ENCODE measurements at places on chromosomes 12 and 14.

DNA sequence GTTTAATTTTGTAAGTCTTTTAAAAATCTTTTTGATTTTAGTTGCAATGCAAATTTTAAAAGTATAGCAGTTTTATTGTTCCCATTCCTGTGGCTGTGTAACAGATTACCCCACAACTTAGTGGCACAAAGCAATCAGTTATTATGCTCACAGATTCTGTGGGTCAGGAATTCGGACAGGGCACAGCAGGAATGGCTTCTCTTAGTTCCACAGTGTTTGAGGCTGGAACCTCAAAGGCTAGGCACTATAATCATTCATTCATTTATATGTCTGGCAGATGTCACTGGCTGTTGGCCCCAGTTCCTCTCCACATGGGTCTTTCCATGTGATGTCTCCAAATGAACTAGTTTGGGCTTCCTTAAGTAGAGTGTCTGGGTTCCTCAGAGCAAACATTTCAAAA, 193.3 kb downstream of the RAD51B start:
- no peak for DNase-seq

- DNase-seq, result peak; percentile 87
These were observed 172.2 kb downstream of the SNAPC1 start for GRCh38 chr14:61934385-61934784.

DNA sequence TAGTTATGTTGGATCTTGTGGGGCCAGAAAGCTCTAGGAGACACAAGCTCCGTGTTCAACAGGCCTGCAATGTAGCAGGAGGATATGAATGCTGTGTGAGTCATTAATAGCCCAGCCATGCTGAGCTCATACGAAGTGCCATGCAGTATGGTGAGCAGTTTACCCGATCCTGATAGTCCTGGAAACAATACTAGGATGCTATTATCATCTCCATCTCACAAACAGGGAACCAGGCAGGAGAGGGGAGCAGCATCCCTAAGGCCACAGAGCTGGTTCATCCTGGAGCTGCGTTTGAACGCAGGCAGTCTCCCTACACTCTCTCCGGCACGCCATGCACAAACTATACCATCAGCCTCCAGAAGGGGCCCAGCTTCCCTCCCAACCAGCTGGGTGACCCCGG, 20.5 kb downstream of the TTC7B start:
- DNase-seq, result peak; percentile 24

DNA sequence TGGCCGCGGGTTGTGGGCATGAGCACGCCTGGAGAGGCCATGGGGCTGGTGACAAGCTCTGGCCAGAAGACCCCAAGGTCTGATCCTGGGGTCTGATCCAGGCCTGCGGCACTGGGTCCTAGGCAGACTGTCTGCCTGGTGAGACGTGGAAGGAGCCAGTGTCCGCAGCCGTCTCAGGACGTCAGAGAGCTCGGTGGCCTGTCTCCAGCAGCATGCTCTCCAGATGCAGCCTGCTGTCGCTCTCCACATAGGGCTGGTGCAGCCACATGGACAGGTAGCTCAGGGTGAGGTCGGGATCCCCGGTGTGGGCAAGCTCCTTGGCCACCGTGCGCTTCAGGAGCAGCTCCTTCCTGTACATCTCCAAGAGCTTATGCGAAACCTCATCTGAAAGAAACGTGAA, 14.3 kb downstream of the CINP start:
- DNase-seq, result no peak

DNA sequence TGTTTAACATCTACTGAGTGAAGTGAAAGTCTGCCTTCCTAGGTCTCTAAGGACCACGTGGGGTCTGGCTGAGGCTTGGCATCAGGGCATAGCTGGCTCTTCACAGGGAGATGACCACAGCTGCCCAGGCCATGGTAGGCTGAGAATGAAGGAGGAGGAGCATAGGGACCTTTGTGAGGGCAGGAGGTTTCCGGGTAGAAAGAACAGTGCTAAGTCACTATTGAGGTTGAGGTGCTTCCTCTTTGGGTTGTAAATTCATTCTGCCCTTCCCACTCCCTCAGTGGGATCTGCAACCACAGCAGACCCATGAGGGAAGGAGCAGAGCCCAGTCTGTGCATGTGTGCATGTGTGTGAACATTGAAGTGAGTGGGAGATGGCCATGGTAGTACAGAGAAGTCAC, 909.6 kb downstream of the VRK1 start:
- DNase-seq, result no peak

DNA sequence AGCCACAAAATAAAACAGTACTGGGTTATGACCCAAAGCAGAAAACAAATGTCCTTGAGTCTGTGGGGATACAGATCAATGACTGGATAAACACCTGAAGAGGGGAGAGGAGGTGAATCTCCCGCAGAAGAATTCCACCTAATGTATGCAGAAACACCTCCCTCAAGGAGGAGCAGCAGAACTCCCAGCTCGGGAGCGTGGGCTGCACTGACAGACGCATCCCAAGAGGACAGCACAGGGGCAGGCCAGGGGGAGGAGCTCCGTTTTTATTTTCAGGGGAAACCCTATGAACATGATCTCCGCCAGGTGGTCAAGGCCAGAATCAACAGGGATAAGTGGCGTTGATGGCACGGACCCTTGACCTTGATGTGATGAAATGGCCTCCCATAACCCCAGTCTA, 41.8 kb upstream of the PPP2R5C start:
- no peak for DNase-seq

GRCh38 chr12:5548152-5548943, 116.4 kb downstream of the NTF3 start:
- no peak for DNase-seq

GRCh38 chr12:108570743-108571608, 8.6 kb downstream of the ISCU start:
- DNase-seq, result no peak

- peak; percentile 91 for DNase-seq
These were observed 58.3 kb upstream of the RFLNA start for GRCh38 chr12:124236625-124237031.

DNA sequence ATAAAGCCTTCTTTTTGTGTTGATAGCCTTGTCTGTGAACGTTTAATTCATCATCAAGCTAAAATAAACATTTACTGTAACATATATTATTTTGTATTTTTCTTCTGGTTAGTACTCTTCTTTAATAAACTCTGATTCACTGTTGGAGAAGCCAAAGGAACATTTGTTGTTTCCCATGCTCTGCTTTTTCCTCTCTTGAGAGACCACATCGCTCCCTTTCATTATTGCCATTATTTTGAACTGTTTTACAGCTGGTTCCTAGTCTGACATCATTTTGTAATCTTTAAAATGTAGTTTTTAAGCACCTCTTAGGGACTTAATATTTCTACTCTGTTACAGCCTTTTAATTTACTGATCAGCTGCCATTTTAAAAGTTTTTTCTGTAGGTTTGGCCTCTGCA, 301.8 kb downstream of the NPAS3 start:
- no peak for DNase-seq

DNA sequence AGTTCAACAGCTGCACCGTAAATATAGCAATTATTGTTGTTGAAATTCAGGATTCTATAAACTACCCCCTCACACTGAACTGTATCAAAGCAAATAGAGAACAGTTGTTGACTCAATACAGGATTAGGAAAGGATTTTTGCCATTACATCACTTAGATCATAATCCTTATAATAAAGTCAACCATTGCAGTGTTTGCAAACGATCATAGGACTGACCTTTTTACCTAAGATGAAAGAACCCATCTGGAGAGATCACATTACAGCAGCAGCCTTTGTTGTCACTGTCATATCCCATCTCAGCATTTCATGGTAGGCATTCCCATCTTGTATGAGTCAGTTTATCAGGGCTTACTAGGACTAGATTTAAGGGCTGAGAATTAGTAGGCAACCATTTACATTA, 96.1 kb downstream of the IPO8 start:
- no peak for DNase-seq

DNA sequence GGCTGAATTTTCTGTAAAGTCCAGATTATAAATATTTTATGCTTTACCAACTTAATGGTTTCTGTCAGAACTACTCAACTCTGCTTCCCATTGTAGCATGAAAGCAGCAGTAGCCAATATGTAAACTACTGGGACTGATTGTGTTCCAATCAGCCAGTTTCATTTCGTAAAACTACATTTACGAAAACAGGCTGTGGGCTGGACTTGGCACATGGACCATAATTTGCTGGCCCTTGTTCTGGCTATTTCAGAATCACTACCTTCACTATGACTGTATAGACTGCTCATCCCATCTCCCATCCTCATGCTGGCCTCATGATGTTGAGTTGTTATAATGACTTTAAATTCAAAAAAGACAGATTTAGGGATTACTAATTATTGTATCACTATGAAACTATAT, 38.7 kb downstream of the FAR2 start:
- no peak for DNase-seq

DNA sequence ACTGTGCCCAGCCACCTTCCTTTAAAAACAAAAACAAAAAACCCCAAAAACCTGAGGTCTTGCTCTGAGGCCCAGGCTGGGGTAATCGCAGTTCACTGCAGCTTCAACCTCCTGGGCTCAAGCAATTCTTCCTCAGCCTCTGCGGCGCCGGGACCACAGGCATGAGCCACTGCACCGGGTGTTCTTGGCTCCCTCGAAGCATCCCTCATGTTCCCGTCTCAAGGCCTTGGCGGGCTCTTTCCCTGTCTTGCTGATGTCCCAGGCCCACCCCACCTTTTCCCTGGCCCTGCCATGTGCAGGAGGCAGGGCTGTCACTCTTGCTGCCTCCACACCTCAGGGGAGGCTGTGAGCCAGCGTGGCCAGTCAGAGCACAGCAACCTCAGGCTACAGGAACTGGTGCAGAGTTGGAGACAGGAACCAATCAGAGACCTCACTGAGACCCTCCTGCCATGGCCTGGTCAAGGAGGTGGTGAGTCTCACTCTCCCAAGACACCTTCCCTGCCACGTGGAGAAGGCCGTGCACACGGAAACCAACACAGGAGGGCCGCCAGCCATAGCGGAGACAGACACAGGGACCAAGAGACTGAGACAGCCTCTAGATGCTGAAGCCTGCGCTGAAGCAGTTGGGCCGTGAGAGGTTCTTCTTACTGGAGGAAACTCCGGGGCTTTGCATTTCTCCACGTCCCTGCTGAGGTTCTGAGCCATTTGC, 6.0 kb upstream of the AMN start:
- no peak for DNase-seq

DNA sequence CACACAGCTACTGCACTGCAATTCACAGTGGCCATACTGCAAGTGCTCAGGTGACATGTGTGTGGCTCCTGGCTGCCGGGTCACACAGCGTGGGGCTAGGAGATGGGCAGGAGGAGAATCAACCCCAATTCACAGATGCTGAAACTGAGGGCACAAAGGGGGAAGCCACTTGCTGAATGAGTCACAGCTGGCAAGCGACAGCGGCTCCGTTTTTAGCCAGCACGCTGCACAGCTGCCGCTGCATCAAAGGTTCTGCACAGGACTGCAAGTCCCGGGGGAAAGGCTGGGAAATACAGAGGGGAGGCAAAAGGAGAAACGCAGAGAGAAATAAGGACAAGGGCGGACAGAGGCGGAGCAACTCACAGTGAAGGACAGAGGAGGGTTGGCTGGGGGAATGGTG, 57.9 kb downstream of the KDM2B start:
- no peak for DNase-seq

- DNase-seq, result no peak
These were observed 99.2 kb downstream of the SLC41A2 start for GRCh38 chr12:104858611-104859543.
